GM04504 (cell line): ENCODE measurements at places on chromosomes 4 and X.
A peak's percentile ranks its signal among the peaks of the same experiment; 100 is the strongest.

DNA sequence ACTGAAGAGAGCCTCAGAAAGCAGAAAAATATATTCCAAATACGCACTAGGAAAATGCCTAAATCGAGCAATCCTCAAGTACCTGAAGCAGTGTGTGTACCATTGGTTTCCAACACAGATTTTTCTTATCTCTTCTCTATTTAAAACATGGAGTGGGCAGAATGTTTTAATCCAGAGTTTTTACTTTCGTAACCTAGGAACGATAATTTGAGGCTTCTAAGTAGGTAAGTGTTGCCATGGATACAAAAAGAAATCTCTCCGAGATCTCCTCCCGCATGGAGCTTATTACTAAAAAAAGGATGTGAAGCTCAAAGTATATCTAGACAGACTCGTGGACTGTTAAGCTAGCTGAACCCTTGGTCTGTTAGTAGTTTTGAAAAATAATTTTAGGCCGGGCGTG is 23.0 kb upstream of the OTUD4 start:
- no peak for DNase-seq

DNA sequence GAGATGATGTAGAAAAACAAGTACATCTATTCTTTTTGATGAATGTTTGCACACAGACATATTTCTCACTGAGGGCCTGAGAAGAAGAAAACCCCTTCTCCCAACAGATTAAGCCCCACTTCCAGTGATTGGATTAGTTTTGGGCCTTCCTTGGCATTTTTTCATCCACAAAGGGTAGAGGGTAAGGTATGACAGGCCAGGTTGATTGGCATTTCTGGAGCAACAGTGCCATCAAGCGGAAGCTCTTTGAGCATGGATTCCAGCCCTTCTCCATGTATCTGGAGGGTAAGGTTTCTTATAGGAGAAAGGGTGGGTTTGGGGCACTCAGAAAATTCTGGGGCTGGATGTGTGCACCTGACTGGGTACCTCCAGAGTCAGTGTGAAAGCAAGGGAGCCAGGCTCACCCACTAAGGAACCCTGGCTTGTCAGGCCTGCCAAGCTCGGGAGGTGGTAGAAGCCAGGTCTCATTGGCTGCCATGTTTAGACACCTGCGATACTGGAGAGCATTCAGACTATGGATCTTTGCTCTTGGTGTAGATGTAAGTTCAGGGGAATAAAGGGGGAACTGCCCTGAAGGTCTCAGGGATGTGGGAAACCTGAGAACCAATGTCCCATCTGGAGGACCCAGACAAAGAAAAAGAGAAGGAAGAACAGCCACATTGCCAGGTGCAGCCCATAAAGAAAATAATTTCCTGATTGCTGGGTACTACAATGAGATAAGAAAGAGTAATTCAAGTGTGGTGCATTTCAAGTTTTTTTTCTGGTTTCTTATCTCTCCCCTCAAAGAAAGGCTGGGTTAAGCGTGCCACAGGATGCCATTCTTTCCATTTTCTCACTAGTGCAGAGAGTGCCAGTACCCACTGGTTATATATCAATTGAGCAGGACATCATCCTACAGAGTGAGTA is 222.3 kb upstream of the AGTR2 start:
- DNase-seq, result no peak

DNA sequence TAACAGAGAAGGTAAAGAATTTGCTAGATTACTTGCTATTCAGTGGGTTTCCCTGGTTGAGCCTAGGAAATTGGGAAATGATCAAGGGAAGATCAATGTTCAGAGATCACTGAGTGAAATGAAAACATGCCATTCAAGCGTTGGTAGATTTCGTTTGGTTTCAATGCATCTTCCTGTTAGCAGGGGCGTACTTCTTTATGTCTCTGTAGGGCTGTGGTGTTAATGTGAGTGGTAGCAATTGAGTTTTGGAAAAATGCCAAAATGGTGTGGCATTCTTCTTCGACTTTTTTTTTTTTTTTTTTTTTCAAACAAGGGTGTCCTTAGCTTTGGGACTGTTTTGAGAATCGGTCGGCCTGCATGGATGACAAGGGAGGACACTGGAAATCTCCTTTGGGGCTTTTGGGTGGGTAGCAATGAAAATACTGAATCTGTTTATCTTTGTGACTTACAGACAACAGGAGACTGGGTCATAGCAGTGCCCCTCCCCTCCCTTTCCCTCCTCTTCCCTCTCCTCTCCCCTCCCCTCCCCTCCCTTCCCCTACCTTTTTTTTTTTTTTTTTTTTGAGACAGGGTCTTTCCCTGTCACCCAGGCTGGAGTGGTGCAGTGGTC is 50.4 kb downstream of the SPRY1 start:
- no peak for DNase-seq

DNA sequence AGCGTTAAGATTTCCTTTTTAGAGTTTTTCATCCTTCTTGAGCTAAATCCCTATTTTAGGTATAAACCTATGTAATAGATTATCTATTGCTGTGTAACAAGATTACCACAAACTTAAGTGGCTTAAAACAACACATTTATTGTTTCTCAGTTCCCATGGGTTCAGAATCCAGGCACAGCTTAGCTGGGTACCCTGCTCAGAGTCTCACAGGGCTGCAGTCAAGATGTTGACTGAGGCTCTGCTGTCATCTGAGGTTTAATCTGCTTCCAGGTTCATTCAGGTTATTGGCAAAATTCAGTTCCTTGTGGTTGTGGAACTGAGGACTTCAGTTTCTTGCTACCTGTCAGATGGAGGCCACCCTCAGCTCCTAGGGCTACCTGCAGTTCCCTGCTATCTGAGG is 60.9 kb downstream of the GK start:
- DNase-seq, result no peak

GRCh38 chrX:110089656-110090403 is 86.9 kb downstream of the TMEM164 start:
- DNase-seq, result no peak

DNA sequence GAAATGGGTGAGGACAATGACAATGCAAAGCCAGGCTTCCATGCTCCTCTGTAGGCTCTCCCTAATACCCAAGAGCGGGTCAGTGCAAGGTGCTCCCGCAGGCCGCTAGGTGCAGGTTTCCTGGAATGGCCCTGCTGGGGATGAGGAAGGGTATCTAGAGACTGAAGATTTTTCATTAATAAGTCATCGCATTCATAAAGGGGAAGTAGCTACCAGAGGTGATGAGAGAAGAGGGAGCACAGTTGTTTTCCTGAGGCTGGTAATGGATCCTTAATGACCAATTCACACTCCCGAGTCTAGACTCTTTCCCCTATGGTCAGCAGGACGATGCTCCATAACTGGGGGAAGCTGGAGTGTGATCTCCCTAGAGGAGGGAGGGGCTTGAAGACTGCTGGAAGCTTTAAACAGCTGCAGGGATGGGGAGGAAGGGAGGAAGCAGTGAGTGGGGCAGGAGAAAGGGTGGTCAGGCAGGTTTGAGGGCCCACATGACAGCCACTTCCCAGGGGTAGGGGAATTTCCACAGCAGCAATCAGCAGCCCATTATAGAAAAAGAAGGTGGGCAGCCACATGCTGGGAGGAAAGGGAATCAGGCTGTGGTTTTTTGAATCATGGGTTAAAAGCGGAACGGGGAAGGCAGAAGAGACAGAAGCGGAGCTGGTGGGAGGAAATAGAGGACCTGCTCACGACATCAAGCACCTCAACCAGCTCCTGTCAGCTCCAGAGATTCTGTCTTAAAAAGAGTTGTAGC is 10.2 kb upstream of the ATP6AP2 start:
- DNase-seq, result no peak

- DNase-seq, result no peak
Observed at GRCh38 chrX:71366674-71367256, 608 bp downstream of the TAF1 start.

- no peak for DNase-seq
Observed at GRCh38 chr4:59223292-59223941, 1976.7 kb upstream of the ADGRL3 start.

DNA sequence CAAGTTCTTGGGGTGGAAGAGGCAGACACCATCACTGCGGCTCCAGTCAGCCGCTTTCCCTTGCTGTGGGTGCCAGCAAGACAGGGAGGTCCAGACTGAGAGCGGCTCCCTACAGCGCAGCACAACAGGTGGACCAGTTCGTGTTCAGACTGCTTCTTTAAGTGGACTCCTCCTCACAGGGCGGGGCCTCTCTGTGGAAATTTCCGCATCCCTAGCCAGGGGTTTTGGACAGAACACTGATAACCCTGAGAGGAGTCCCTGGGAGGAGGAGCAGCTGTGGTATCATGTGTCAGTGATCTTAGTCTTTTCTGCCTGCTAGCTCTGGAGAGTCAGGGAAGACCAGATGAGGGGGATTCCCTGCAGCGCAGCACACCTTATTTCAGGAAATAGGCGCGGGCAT is 48.5 kb downstream of the MAGEC2 start:
- DNase-seq, result no peak

DNA sequence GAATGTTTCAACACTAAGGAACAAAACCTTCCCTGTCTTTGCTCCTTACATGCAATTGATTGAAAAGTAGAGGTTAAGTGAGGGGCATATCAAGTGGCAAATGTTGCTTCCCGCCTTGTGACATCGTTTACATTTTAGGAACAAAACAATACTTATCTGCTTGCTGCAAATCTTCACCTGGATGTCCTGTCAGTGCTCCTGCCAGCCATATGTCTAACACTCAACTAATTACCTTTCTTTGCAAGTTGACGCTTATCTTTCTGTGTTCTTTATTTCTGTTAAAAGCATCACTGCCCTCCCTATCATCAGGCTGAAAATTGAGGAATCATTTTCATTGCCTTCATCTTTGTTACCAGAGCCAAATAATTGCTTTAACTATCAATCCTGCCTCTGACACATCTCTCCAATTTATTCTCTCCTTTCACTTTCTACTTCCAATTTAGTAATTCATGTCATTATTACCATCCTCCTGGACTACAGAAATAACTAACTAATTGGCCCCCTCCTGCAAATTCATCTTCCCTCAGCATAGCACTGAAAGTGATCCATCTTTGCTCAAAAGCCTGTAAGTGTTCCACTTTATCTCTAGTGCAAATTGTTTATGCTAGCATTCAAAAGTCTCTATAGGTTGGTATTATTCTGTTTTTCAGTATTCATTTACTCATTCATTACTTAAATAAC is 298.7 kb upstream of the ATOH1 start:
- no peak for DNase-seq

- no peak for DNase-seq
Observed at GRCh38 chr4:126710935-126711334, 921.8 kb upstream of the INTU start.

DNA sequence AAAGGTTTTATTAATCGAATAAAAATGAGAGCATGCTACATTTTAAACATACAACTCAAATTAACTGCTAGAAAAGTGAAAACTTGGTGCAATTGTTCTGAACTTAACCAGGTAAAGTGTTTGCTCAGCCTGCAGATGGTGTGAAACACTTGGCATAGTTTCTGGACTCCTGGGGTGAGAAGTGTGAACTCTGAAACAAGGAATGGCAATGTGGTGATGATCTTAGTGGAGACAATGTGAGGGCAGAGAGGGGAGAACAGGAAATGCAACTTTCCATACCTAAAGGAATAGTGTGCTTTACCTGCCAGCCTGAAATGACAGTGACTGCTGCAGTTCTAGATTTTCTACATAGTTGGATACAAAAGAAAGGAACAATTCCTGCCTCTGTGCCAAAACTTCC is 57.4 kb downstream of the CCSER1 start:
- no peak for DNase-seq

DNA sequence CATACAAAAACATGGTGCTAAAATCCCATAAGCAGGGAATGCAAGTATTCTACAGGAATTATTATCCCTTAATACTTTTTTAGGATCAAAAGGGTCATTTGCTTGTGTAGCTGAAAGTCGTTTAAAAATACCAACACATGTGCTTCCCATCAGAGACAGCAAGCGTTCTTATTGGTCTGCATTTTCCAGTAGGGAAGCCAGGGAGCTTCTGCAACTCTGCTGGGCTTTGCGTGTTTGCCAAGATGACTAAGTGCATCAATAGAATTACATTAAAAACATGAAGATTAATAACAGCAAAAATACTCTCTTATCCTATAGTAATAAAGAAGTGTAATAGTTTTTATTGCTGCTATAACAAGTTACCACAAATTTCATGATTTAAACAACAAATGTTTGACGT is 111.2 kb downstream of the QDPR start:
- DNase-seq, result peak; percentile 4

DNA sequence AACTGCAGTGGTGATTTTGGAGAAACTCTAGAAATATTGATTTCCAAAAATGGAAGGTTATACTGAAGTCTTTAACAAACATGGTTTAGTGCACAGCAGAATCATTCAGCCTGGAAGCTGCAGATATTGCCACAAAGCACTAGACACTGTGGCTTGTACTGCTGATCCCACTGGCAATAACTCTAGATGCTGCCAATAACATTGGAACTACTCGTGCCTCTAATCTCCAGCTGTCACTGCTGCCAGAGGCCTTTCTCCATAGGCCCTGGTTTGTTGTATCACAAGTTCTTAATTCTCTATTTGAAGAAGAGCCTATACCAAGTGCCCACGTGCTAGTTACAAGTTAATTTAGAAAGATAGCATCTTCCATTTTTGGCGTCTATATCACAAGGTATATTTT is 19.3 kb downstream of the DMP1 start:
- DNase-seq, result no peak

DNA sequence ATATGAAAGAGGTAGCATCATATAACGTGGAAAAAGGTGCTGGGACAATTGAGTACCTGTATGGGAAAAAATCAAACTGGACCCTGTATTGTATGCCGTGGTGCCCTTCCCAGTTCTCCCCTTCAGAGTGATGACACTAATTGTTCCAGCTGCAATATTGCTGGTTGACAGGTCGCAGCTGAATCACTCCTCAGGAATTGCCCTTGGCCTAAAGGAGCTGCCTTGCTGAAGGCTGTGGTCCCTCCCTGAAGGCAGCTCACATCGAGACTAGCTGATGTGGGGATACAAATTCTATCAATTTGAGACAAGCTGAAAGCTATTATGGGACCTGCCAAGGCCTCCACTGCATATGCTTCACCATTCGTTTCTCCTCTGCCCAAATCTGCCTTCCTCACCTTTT is 39.3 kb upstream of the CXCL8 start:
- DNase-seq, result no peak

DNA sequence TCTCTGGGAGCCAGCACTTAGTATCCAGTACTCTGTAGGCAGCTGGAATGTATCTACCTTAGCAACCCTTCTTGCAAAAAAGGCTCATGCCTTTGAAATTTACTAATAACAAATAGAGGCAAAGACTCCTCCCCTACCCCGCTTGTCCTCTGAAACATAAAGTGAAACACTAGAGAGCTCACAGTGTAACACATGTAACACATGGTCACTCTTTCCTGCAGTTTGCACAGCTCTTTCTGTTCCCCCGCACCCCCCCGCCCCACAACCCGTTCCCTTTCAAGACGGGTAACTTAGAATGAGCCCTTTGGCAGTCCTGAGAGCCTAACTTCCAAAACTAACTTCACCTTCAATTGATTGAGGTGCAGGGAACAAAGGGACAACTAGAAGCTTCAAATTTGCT is 6.0 kb upstream of the BCORL1 start:
- DNase-seq, result no peak

DNA sequence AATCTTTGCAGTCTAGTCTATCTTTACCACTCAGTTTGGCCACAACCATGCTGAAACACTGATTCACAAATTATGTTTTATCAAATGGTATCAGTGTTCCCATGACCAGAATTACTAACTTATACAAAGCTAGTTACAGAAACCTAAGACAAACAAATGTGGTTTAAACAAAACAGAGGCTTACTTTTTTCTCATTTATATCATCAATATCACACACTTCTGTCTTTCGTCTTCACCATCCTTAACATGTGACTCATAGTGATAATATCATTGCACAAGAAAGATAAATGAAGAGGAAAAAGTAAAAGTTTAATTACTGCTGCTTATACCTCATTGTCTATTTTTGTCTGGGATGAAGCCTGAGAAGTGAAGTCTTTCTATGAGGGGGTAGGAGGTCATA is 406.6 kb downstream of the PCDH10 start:
- DNase-seq, result no peak
